ENCODE measurements at places on chromosomes 2 and 18. TPM values are rescaled to one million over a fixed set of nuclear protein-coding genes. Genes with fewer than 3 reads are reported as not detected.

- H3K4me3 ChIP-seq: no peak overlapping the region
- H3K27ac ChIP-seq: no peak overlapping the region
Observed at GRCh38 chr2:41970988-41971660, 76.7 kb upstream of the PKDCC start.

Gene CCBE1
- total RNA-seq: 4.1 TPM

Gene PROKR1
- total RNA-seq: not detected

Gene WDR35
- 9.6 TPM for total RNA-seq

- H3K4me3 ChIP-seq: no peak overlapping the region
- DNase-seq: peak; percentile 53
- no peak overlapping the region for H3K27ac ChIP-seq
- no peaks in the 10 kb centered on the region for H3K4me1 ChIP-seq
- H3K27me3 ChIP-seq: no peaks in the 10 kb centered on the region
- H3K36me3 ChIP-seq: no peaks in the 10 kb centered on the region
Observed at GRCh38 chr2:170165129-170165528, 12.8 kb upstream of the MYO3B start.

- H3K27ac ChIP-seq: no peak overlapping the region
- H3K4me3 ChIP-seq: no peak overlapping the region
- peaks cover 22% of the 10 kb centered on the region for H3K36me3 ChIP-seq
- H3K27me3 ChIP-seq: no peaks in the 10 kb centered on the region
- no peak for DNase-seq
Observed at GRCh38 chr18:74501386-74501785, 5.2 kb downstream of the CNDP2 start.

- peak overlapping the region; percentile 77 for H3K27ac ChIP-seq
- H3K27me3 ChIP-seq: no peaks in the 10 kb centered on the region
Observed at GRCh38 chr2:167783261-167784083, 463.9 kb downstream of the STK39 start.

DNA sequence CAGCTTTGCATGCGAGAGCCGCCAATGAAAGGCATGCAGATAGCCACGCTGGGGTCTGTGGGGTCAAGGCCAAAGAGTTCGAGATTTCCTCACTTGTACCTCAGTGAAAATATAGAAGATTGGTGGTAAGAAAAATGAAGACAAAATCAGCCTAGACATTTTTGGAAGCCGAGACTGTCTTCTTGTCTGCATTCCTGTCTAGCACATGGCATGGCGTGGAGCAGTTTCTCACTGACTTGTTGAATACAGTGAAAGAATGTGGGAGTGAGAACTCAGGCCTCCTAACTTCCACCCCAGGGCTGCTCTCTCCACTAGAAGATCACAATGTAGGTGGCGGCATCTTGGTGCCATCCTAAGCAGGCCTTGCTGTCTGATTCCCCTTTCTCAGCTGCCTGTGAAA, 740.8 kb upstream of the HS6ST1 start:
- no peak overlapping the region for H3K4me3 ChIP-seq
- no peaks in the 10 kb centered on the region for H3K27me3 ChIP-seq
- H3K27ac ChIP-seq: no peak overlapping the region
- H3K4me1 ChIP-seq: peaks cover 12% of the 10 kb centered on the region
- peak; percentile 27 for DNase-seq

DNA sequence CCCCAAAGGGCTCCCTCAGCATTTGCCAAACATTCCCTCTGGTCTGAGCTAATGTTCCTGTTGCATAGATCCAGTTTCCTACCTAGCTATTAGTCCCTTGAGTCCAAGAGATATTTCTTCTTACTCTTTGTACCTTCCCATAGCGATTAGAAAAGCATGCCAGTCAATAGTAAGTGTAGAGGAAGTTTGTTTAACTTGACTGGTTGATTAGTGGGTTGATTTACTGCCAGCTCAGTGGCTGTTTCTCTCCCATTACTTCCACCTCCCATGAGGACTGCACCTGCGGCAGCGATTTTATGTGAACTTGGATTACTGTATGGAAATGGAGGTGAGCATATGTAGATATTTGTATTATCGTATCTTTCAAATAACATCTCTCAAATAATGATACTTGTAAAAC, 1748.4 kb upstream of the CELF4 start:
- H3K4me3 ChIP-seq: no peak overlapping the region
- H3K27me3 ChIP-seq: no peaks in the 10 kb centered on the region
- H3K4me1 ChIP-seq: no peaks in the 10 kb centered on the region
- no peak for DNase-seq
- no peaks in the 10 kb centered on the region for H3K36me3 ChIP-seq
- H3K27ac ChIP-seq: no peak overlapping the region

GRCh38 chr2:205834796-205835195, 152.5 kb downstream of the NRP2 start:
- H3K4me1 ChIP-seq: no peaks in the 10 kb centered on the region
- no peaks in the 10 kb centered on the region for H3K36me3 ChIP-seq
- H3K27ac ChIP-seq: no peak overlapping the region
- peaks cover 9% of the 10 kb centered on the region for H3K27me3 ChIP-seq
- DNase-seq: no peak

Measured in astrocyte (in vitro differentiated cells and primary cell).